Hematopoietic multipotent progenitor cell (in vitro differentiated cells): ENCODE measurements at places on chromosomes 2 and 18.

GRCh38 chr2:6654279-6654678, 211.4 kb downstream of the CMPK2 start:
- DNase-seq: no peak

DNA sequence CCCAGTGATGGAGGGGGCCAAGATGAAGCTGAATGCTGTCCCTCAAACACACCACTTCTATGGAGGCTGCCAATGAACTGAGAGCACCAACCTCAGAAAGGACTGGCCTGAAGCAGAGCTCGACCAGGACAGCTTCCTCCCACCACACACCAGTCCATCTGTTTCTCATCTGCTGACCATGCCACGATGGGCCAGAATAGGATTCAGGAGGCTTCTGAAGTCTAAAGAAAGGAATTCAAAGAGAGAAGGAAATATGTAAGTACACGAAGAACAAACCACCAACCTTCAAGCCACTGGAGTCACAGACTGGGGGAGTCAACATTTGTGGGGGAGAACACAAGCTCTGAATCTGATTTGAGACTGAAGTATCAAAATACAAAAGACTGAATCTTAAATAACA, 157.6 kb upstream of the CCDC68 start:
- DNase-seq: no peak

- DNase-seq: no peak
Measured at GRCh38 chr2:62248226-62248625, 52.3 kb downstream of the B3GNT2 start.

DNA sequence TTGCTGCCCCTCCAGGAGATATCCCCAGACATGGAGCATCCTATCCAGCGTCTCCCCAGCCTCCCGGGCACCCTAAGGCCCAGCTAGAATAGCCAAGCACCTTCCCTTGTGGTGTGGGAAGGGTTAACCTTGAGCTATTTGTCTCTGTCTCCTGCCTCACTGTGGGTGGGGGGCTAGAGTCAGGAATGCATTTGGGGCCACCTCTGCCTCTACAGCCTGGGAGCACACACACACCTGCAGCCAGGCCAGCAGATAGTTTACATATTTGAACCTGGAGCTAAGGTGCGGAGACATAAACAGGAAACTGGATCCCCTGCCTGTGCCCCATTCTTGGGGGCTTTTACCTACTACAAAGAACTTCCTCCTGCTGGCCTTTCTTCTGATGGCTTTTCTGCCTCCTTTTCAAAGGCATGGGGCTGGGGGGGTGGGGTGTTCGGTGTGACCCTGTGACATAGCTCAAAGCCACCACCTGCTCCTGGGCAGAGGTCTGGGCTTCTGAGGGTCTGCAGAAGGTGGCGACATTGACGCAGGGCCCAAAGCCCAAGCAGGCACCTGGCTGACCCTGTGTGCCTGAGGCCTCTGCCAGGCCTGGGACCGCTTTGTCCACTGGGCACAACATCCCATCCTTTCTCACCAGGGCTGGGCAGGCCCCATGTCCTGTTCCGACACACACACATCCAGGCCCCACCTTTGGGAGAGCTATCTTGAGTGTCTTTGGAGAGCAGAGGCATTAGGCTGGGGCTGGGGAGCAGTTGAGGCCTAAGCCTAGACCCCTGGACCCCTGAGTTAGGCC, 34.2 kb downstream of the EMX1 start:
- DNase-seq: no peak

DNA sequence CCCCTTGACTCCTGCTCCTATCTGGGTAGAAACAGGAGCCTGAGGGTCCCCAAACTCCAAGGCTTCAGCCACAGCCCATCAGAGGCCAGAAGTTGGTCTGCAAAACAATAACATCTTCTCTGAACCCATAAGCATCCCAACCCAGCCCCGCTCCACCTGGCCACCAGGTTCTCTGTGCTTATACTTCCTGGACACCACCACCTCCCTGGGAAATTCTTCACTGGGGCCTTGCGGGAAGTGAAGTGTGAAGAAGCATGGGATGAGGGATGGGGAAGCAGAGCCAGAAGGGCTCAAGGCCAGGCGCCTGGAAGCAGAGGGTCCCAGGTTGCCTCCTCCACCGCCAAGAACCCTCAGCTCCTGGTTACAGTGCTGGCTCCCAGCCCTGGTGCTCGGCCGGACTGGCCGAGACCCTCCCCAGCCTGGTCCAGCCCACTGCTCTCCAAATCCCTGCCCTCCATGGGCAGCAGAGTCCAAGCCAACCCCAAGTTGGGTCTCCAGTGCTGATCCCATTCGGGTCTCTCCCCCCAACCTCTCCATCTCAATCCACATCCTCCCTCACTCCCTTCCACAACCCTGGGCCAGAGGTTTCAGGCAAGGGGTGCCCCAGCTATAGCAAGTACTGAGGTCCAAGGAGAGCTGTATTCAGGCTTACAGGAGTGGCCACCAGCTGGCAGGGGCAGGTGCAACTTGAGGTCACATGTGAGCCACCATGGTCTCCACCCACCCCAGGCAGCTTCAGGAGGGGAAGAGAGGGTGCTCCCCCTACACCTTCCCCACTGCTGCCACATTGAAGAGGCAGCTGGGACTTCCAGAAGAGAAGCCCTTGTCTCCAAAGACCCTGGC, 60.7 kb downstream of the TNS1 start:
- DNase-seq: no peak

DNA sequence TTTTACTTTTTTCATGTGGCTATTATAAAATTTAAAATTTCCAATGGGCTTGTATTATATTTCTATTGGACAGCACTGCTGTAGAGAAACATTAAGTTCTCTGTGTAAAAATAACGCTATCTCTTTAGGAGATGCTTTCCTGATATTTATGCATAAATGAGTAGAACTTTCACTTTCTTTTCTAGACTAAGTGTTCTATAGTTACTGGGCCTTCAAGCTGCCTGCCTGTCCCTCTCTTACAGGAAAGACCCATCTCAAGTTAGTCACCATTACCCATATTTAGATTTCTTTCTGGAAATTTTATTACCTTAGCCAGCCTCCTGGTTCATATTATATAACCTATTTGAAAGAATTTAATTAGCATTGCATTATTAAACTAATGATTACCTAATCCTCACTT, 4.8 kb downstream of the ITGA4 start:
- no peak for DNase-seq

GRCh38 chr2:235542733-235543127, 48.9 kb downstream of the AGAP1 start:
- DNase-seq: no peak

DNA sequence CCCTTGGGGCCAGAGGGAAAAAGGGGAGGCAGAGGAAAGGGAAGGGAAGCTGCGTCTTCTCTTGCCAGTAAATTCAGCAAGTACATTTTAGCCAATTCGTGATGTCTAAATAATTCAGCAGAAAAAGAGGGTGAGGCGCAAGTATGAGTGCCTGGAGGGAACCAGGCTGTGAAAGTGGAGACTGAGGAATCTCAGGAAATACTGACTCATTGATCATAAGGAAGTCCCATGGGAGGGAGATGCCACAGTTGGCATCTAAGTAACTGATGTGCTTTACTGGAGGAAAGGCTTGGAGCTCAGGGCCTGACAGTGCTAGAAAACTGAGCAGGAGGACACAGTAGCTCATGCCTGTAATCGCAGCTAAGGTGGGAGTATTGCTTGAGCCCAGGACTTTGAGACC, 31.1 kb downstream of the KIF5C start:
- DNase-seq: no peak

GRCh38 chr2:20212871-20213503, 11.9 kb downstream of the SDC1 start:
- DNase-seq: no peak

- no peak for DNase-seq
Measured at GRCh38 chr18:80105369-80106167, 3.5 kb upstream of the ADNP2 start.
